ENCODE measurements at places on chromosomes 1 and 21.
A peak's percentile ranks its signal among the peaks of the same experiment; 100 is the strongest.

DNA sequence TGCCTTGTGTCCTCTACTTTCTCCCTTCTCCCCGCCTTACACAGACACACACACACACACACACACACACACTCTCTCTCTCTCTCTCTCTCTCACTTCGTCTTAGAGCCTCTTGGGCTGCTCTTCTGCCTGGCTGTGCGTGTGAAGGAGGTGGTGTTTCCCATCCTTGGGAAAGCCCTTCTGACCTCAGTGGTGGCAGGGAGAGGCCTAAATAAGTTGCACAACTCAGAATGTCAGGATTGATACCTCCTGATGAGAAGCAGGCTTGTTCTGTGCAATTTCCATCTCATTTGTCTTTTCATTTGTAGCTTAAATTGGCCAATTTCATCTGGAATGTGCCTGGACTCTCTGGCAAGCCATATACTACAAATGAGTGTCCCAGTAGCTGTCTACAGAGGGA, 25.0 kb downstream of the LRRN2 start:
- DNase-seq: peak; percentile 41

GRCh38 chr1:198380275-198380674, 160.2 kb downstream of the ATP6V1G3 start:
- DNase-seq: no peak

- no peak for DNase-seq
These were observed 97.8 kb downstream of the DTL start for GRCh38 chr1:212133319-212133718.

DNA sequence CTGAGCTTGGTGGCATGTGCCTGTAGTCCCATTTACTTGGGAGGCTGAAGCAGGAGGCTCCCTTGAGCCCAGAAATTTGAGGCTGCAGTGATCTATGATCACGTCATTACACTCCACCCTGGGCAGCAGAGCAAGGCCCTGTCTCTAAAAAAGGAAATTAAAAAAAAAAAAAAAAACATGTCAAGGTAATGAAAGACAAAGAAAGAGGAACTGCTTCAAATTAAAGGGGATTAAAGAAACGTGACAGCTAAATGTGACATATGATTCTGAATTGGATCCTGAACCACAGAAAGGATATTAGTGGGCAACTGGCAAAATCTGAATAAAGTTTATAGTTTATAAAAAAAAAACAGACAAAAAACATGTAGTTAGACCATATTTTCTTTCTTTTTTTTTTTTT, 3.8 kb upstream of the C2CD4D start:
- DNase-seq: no peak

DNA sequence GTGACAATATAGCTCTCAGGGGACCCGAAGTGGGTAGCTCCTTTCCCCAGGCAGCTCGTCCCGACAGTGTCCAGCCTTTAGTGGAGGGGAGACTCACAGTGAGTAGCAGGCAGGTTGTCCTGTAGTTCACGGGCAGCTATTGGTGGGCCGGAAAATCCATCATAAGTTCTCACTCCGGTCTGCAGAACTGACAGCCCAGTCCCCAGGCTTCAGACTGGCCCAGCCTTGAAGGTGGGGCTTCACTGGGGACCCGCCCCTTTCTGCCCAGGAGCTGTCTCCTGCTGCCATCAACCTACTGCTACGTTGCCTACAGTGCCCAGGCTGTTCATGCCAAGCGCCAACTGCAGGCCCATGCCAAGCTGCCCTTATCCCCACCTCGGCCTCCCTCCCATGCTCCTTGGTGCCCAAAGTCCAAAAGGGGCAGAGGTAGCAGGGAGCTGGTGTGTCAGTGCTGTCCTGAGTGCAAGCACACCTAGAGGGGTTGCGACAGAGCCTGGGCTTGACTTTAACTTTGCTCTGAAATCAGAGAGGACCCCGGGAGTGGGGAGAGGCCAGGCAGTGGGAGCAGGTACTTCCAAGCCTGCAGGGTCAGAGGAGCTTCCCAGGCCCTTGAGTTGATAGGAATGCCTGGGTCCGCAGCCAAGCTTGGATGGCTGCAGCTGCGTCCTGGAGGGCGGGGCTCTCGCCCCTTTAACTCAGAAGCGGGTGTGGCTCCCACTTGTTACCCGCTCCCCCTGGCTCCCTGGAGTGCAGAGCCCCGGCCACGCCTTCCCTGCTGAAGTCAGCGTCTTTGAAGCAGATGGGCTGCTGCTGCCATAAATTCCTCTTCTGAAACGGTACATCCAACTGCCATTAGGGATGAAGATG, 1144.3 kb upstream of the NCAM2 start:
- DNase-seq: no peak

DNA sequence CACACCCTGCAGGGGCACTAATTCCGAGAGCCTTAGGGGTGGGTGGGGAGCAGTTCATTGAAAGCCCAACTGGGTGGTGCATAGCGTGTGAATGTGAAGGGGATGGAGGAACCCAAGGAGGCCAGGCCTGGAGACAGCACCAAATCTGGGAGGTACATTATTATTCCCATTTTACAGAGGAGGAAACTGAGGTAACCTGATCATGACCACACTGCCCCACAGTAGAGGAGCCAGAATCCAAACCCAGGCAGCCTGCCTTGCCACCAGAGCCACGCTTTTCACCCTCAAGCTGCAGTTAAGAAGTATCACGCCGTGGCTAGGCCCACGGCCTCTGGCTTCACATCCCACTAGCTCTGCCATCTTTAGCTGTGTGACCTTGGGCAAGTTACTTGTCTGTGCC, 633 bp upstream of the BSND start:
- DNase-seq: no peak

DNA sequence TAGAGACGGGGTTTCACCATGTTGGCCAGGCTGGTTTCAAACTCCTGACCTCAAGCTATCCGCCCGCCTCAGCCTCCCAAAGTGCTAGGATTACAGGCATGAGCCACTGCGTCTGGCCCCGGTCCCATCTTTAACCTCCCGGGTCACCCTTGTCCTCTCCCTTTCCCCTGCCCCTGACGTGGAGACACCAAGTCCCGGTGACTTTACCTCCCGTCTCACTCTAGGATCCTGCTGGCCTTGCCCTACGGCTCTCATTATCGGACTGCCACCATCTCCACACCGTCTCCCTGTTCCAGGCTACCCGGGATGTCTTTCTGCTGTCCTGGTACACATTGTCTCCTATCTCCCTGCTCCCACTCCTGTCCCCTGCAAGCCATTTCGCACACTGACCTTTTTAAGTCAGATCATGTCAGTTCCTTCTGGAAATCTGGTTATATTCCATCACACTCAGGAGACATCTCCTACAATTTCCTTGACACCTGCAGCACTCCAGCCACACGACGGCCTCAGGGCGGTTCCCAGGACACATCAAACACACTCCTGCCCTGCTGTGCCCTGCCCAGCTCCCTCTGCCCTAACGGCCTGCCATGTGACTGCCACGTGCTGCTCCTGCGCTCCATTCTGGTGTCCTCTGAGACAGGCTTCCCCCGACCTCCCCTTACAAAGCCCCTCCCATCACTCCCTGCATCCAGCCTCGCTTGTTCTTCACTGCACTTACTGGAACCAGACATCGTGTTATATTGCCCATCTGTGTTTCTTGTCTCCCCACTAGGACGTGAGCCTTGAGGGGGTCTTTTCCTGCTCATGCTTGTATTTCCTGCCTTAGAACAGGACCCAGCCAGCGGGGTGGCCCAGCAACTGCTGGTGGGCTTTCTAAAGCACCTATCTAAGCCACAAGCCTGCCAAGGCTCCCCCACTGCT, 32.7 kb downstream of the TTC39A start:
- DNase-seq: no peak

GRCh38 chr1:218350801-218351266, 5.7 kb downstream of the TGFB2 start:
- no peak for DNase-seq

DNA sequence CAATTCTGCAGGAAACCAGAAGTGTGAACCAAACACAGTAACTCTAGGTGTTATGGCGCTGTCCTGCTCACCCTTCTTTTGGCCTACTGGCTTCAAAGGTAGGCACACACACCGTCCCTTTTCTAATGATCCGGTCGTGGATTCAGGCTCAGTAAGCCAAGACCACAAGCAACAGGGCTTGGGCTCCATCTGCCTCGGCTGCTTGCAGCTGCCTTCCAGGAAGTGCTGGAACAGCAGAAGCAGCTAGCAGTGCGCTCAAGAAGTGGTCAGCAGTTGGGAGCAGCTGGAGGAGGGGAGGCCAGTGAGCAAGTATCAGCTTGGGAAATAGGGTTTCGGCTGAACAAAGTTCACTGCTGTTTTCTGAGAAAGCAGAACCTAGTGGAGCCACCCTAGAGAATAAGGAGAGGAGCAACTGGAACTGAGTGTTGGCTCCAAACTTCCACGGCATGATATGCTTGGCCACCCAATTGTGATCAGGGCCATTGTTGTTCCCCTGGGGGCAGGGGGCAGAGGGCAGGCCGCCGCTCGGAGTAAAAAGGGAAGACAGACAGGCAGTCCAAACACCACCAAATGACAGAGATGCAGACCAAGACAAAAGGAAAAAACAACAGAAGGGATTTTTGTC, 173.4 kb downstream of the TOMM20 start:
- no peak for DNase-seq

DNA sequence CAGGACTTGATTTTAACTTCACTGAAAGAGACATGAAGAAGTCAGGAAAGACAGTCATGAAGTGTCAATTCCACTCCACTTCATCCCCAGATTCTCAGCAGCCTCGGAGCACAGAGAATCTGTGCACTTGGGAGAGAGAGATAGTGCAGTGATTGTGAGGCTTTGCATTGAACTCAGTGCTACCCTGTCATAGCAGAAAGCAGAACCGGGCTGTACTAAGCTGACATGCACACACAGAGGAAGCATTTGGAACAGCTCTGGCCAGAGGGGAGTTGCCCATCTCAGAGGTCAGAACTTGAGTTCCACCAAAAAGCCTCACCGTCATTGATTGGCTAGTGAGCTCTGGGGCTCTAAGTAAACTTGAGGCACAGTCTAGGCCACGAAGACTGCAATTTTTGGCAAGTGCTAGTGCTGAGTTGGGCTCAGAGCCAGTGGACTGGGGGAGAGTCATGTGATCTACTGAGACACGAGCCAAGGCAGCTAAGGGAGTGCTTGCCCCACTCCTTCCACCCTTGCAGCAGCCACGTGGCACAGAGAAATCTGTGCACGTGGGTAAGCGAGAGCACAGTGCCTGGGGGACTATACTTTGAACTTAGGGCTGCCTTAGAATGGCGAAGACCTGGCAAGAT, 810.2 kb upstream of the ADAMTS5 start:
- DNase-seq: no peak

DNA sequence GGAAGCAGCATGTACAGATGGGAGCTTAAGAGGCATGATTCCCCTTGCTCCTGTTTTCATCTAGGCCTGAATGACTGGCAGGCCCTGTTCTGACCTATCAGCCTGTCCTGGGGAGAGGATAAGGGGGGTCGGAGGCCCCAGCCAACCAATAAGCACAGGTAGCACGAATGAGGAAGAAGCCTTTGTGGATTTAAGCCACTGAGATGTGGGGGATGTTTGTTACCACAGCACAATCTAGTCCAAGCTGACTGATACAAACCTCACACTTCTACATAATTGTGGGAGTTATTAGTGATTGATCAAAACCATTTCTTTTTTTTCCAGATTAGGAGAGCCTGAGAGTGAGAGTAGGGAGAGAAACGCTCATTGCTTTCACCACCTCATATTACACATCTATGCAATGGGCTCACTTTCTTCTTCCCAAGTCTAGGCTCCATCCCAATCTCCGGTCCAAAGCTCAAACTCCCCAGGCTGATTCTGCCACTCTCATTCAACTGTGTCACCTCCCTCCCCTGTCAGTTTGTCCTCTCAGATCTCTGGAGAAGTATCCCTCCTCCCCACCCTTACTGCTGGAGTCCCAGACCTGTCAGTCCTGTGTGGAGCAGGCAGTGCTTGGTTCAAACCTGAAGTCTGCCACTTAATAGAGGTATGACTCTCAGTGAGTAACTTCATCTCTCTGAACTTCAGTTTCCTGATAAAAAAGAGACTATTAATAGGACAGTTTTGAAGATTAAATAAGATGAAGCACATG, 220.5 kb downstream of the PTPRU start:
- no peak for DNase-seq

GRCh38 chr1:25770541-25771220, 29.3 kb upstream of the SELENON start:
- no peak for DNase-seq

DNA sequence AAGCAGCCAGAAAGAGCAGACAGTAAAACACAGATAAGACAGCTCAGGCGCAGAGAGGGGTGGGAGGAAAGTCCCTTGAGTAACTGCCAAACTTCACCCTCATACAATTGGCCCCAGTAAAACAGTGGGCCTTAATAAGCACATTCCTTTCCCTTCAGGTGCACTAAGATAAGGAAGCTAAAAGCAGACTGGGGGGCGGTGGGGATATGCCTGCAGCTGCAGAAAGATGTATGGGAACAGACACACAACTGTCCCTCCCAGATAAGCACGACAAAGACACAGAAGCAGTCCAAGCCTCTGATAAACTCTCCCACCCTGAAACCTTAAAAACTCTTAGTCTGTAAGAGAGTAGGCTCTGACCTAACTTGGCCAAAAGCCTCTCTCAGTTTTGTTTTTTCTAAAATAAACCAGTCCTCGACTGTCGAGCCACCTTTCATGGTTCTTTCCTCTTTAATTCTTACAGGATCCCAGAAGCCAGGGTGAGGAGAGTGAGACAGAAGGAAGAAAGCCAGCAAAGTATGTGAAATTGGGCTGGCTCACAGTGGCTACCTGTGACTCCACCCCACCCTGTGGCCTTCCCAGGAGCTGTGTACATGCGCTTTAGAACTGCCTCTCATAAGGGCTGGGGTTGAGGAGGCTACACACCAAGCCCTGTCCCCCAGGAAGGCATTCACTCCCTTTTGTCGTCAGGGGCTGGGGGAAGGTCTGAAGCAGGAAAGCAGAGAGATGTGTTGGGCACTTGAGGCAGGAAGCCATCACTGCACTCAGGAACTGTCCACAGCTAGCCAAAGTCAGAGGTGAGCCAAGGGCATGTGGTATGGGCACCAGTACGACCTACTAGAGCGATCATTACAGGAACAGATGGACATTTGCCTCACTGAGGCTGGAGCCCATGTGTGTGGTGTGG, 4.6 kb downstream of the PGLYRP4 start:
- no peak for DNase-seq

DNA sequence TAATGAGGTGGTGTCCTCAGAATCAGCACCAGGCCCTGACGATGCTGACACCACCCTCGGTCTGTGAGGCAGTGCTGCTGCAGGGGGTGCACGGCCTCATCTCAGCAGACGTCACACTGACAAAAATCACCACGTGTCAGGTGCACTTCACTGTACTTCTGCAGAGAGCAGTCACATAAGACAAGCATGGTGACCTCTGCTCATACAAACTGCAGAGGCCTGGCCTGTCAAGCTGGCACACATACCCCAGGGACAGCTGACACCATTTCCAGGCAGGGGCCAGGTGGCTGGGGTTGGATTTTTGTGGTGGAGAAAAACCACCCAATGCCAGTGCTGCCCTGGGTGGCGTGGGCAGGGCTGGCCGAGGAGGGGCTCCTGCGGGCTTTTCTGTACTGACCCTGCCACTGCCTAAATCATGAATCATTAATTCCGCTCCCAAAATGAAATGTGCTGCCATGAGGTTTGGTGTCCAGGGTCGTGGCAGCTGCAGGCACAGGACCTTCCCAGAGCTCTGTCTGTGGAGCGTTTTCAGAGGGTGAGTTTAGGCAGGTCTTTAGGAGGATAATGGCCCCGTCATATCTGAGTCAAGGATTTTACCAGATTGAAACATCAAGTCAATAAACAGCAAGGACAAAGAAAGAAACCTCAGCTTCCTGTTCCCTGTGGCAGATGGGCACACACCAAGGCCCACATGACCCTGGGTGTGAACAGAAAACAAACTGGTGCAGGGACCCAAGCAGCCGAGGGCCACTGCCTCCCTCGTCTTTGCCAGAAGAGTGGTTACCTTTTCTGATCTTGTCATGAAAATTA, 33.4 kb upstream of the GPR153 start:
- DNase-seq: no peak

All from AG09319 (cell line).